ENCODE measurements at places on chromosomes 4 and X. TPM values are rescaled to one million over a fixed set of nuclear protein-coding genes. Genes with fewer than 3 reads are reported as not detected.

DNA sequence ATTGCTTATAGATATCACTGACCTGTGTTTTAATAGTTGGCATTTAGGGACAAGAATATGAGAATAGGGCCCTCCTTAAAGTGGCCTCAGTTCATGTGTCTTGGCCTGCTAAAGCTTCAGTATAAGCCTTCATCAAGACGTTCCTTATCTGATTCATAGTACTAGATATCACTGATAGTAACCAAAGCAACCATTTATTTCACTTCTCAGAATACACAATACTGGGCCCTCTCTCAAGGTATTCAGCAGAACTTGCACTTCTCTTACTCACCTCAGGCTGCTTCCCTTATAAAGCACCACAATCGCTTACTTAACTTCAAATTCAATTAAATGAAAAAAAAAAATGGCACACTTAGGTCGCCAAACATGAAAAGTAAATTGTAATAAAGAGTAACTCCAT, 259.4 kb upstream of the PCDH7 start:
- DNase-seq: no peak

FAM9C gene
- not detected for total RNA-seq

DNA sequence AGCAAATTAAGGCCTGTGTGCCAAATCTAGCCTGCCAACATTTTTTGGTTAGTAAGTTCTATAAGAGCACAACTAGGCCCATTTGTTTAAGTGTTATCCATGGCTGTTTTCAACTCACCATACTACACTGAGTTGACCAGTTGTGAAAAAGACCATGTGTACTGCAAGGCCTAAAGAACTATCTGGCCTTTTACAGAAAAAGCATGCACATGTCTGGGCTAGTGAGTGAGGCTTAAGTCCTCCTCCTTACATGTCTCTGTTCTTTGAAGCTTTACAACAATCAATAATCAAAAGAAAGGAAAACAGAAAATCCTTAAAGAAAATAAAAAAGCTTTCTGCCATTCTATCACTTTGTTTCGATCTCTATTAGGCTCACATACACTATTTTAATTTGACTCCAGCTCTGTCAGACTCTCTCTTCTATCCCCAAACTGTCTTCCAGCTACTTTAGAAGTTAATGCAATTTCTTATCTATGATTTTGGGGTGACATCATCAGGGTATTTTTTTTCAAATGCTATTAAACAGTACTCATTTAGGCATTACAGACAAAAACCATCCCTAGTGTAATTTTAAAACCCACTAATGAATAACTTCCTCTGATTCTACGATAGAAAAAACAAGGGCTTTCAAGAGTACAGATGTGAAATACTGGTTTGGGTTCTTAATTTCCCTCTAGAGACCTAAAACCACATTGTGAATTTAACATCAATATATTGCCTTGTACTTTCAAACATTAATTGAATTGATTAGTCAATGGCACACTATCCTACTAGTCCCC, 161.8 kb downstream of the MAB21L2 start:
- DNase-seq: no peak

MAGEB10 gene
- not detected for total RNA-seq

GRCh38 chr4:16884673-16885460, 13.6 kb downstream of the LDB2 start:
- no peak for DNase-seq

GRCh38 chr4:187711586-187711985, 284.0 kb upstream of the ZFP42 start:
- DNase-seq: no peak

DNA sequence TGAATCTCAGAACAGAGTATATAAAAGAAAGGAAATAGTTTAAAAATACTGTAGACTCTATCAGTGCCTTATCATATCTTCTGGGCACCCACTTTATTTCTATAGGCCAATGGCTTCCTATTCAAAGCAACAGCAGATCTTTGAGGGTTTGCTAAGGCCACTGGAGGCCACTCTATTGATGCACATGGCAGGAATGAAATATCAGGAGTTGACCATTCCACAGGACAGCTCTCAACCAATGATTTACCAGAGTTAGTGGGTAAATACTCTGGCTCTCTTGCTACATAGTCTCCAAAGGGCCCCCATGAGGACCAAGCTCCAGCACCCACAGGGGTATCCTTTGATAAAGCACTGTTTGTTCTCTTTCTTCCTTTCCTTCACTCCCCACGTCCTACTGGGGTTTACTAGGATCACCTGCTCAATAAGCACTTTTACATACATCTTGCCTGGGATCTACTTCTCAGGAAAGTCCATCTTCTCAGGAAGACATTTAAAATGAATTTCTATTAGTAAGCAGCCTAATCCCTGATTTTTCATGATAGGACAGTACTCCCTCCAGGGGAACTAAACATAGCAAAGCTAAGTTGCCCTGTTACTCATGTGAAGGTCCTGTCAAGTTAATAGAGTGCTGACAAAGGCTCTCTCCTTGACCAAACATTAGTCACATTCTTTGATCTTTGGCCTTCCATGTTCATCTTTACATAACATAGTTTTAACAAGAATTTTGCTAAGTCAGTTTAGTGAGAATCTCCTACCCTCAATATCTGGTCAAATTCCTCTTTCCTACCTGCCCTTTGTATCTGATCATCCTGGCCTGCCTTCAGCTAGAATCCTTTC, 459.7 kb downstream of the GRXCR1 start:
- DNase-seq: no peak

CXCR3 gene
- total RNA-seq: 0.30 TPM

DNA sequence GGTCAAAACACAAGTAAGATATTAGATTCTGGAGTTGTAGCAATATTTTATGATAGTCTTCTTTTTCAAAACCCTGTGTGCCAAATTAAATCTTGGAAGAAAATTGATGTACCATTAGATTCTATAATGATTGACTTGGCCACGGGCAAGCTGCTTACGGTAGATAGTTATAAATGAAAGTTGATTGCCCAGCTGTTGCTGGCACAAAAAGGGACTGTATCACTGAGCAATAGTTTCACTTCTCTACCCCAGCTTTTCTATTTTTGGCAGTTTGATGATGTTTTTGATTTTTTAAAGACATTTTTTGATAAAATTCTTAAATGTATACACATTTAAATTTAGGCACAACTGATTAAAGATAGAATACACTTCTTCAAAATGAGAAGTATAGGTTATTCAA, 333.3 kb downstream of the TRAM1L1 start:
- no peak for DNase-seq

- no peak for DNase-seq
Observed at GRCh38 chr4:156201050-156201449, 247.4 kb upstream of the CTSO start.

DNA sequence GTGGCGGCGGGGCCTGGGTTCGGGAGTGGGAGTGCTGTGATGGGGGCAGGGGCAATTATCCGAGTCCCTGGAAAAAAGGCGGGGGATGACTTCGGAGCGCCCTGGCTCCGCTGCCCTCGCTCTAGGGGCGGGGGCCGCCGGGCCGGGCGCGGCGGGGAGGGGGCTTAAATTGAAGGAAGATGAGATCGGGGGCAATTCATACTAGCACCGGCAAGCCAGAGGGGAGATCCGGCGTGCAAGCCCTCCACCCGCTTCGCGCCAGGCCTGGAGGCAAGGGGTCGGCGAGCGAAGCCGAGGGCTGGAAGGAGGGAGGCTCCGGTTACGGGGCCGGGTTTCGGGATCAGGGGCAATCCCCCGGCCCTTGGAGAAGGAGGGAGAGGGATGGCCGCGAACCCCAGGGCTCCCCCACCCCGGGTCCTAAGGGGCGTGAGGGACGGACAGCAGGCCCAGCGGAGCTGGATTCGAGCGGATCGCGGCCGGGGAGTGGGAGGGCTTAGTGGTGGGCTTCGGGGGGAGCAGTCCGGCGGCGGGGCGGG, 1.2 kb downstream of the BCORL1 start:
- no peak for DNase-seq

TXLNG gene
- 13.8 TPM for total RNA-seq

GRCh38 chr4:158193171-158193749, 17.0 kb upstream of the TMEM144 start:
- DNase-seq: no peak

GRCh38 chr4:53963781-53964180, 100.6 kb downstream of the CHIC2 start:
- DNase-seq: no peak

CCDC149 gene
- 11.4 TPM for total RNA-seq

- DNase-seq: no peak
Observed at GRCh38 chr4:139146926-139147629, 29.9 kb downstream of the ELF2 start.

All from skin of body (tissue), 3 donors.